Activated CD4-positive, CD25-positive, alpha-beta regulatory T cell treated with anti-CD3 and anti-CD28 coated beads, Interleukin-2, amount 50 U/mL, for 16 hours (primary cell): ENCODE measurements at places on chromosomes 2 and 18.

- DNase-seq, result no peak
Measured at GRCh38 chr2:69279211-69279610, 107.8 kb downstream of the GFPT1 start.

GRCh38 chr2:168378960-168379669 lies 77.0 kb upstream of the CERS6 start:
- DNase-seq, result no peak

DNA sequence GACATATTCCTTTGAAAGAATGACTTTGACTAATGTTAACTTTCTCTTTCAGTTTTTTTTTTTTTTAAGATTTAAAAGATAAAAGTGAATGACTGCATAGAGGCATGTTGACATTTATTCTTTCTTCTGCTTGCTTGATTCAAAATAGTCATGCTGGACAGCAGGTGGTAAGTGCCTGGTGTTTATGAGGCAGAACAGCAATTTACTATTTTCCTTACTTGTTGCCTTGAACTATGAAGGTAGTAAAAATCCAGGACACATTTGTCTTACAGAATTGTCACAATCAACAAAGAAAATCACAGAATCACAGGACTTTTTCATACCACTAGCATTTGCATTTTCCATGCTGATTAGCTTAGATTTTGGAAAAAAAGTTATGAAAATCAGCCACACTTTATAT lies 388.3 kb downstream of the CTNNA2 start:
- no peak for DNase-seq

DNA sequence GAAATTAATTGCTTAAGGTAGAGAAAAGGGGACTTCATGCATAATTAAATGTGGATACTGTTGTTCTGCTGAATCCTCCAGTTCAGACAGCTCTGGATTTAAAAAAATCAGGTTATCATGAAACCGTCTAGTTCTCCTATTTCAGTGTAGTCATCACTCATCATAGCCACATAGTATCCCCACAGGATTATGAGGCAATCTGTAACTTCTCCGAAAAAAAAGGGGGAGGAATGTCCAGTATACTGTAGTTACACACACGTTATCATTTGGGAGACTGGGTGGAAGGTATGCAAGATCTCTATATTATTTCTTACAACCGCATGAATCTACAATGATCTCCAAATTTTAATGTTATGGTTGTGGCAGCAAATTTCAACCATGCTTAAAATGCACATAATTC lies 114.0 kb downstream of the HIBCH start:
- no peak for DNase-seq

GRCh38 chr2:232340171-232340935 lies 38.2 kb upstream of the ALPP start:
- DNase-seq, result no peak

DNA sequence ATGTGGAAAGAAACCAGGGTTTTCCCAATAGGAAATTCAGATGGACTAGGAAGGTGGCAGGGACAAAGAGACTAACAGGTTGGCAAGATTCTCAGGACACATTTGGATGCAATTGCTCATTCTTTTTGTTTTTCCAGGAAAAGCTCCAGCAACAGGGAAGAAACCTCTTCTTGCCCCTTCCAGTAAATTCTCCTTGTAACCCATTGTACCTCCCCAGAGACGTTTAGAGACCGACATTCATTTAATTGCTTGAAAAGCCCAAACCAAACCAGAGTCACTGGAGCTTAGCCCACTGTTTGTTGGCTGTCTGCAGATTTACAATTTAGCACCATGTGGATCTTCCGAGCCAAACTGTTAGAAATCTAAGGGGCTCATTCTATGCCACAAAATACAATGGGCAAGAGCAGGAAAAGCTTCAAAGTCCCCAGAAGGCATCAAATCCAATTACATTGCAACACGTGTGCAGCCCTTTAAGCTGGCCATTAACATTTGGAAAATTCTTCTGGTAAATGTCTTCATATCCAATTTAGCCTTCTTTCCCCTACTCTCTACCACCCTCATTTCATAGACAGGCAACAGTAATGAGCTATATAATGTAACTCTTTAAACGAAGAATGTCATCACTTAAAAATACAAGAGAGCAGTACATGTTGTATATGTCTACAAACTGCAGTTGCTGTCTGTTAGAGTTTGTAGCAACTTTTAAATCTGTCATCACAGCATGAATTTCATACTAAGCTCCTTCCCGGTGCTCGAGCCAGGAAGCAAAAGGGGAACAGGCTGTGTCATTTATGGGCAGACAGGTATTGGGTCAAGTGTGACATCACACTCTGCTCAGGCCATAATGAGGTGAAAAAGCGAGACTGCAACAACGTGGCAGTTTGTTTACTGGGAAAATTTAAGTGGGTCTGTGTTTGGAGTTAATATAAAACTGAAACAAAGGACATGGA lies 235.6 kb upstream of the HNRNPA3 start:
- DNase-seq, result no peak

GRCh38 chr2:29329899-29330298 lies 214.7 kb downstream of the CLIP4 start:
- DNase-seq, result no peak

DNA sequence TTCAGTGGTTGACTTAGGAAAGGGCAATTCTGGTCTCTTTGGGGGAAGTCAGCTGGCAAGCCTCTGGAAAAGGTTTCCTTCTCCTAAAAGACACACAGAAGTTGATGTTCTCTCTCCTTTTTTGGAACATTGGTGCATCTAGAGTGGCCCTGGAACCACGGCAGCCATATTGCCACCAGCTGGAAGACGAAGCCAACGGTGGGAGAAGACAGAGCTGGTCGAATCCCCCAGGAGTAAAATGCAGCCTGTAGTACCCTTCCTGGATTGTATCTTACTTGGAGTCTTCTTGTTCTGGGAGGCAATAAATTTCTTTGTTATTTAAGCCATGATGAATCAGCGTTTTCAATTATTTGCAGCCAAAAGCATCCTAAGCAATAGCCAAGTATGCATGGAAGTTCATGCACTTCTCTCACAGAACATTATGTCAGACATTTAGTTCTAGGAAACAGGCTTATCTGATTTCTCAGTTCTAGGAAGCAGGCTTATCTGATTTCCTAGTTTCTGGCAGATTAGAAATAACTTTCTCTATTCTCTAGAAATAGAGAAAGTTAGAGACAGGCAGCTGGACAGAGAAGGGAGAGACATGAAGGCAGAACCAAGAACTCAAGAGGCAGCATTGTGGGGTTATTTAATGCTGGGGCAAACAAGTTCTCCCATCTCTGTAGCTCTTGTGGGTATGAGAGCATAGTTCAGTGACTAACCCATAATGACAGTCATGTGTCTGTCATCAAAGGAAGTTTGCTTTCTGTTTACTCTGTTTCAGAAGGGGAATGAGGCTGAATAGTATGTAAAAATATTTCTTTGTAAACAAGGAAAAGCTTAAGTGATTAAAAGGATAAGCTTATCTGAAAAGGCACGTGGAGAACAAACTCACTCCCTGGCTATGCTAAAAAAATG lies 40.5 kb upstream of the NABP1 start:
- no peak for DNase-seq

DNA sequence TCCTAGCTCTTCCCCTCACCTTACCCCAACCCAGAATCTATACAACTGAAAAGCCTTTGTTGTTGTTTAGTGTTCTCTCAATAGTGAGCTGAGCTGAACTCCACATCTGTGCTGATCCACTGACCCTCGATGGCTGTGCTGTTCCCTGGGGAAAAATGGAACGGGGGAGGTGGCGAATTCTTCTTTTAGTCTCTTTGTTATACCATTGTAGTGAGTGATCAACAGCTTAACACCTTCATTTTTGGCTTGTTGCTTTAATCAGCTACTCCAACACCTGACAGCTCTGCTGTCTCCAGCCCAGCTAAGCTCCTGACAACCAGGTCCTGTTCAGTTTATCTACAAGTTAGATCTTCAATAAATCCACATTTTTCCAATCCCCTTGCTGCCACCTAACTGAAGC lies 25.7 kb downstream of the PLA2R1 start:
- no peak for DNase-seq

GRCh38 chr2:45918463-45919159 lies 267.1 kb downstream of the PRKCE start:
- DNase-seq, result no peak

GRCh38 chr2:693606-694005 lies 16.4 kb upstream of the TMEM18 start:
- no peak for DNase-seq

DNA sequence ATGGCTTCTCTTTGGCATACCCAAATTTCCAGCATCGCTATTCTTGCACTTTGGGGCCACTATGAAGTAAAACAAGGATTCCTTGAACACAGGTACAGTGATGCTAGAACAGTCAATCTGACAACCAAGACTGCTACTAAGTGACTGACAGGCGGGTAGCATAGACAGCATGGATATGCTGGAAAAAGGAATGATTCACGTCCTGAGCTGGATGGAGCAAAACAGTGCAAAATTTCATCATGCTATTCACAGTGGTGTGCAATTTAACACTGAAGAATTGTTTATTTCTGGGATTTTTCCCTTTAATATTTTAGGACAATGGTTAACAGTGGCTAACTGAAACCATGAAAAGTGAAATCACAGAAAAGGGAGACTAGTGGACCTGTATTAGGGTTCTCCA lies 1511.2 kb upstream of the ZEB2 start:
- DNase-seq, result no peak

GRCh38 chr18:52395146-52395852 lies 55.3 kb downstream of the DCC start:
- DNase-seq, result no peak

- no peak for DNase-seq
Measured at GRCh38 chr2:141109633-141110032, 1021.2 kb downstream of the LRP1B start.

DNA sequence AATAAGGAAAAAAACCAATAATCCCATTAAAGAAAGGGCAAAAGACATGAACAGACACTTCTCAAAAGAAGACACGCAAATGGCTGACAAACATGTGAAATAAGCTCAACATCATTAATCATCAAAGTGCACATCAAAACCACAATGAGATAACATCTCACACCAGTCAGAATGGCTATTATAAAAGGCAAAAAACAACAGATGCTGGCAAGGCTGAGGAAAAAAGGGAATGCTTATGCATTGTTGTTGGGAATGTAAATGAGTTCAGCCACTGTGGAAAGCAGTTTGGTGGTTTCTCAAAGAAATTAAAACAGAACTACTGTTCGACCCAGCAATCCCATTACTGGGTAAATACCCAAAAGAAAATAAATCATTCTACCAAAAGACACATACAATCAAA lies 285.6 kb downstream of the NR4A2 start:
- no peak for DNase-seq

DNA sequence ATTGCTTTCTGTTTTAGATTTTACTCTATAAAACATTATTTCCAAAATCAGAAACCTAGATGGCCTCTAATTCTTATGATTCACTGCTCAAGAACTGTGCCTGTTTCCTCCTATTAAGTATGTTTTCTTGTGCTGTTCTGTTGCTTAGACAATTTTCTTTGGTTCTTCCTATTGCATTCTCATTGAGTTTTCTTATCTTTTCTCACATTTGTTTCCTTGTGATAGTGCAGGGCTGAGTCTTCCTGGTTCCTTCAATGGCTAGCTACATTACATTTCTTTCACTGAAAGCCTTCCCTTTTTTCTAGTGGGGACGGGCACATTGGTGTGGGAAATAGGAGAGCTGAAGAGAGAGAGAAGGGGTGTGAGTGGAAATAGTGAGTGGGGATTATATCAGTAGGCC lies 183.4 kb downstream of the CALCRL start:
- no peak for DNase-seq

- no peak for DNase-seq
Measured at GRCh38 chr18:23183411-23184150, 48.3 kb downstream of the CABLES1 start.

DNA sequence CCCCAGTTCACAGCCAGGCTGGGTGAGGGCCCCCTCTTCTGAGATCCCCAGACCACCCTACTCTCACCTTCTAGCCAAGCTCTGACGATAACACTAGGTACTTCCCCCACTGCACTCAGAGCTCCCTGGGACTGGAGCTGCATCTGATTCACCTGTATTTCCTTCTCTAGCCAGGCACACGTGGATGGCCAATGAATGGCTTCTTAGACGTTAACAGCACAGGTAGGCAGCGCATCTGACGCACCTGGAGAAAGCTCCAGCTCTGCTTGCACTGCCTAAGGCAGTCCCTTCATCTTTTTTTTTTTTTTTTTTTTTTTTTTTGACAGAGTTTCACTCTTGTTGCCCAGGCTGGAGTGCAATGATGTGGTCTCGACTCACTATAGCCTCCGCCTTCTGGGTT lies 48.1 kb downstream of the GALNT14 start:
- DNase-seq, result no peak
